Activated CD4-positive, alpha-beta T cell treated with anti-CD3 and anti-CD28 coated beads, Interleukin-2, amount 50 U/mL, for 24 hours (primary cell): ENCODE measurements at places on chromosomes 7 and 10.

- DNase-seq: no peak
Measured at GRCh38 chr7:137657476-137658189, 189.1 kb downstream of the DGKI start.

DNA sequence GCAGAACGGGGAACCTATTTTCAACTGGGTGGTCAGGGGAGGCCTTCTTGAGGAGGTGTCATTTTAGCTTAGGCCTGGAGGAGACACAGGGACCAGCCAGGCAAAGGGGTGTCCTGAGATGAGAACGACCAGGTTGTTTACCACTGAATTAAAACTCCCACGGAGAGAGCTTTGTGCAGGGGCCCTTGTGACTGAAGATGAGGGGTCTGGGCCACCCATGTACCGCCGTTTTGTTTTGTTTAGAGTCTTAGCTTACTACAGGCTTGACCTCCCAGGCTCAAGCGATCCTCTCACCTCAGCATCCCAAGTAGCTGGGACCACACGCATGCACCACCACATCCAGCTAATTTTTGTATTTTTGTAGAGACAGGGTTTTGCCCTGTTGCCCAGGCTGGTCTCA, 80.4 kb downstream of the FAM171A1 start:
- no peak for DNase-seq

DNA sequence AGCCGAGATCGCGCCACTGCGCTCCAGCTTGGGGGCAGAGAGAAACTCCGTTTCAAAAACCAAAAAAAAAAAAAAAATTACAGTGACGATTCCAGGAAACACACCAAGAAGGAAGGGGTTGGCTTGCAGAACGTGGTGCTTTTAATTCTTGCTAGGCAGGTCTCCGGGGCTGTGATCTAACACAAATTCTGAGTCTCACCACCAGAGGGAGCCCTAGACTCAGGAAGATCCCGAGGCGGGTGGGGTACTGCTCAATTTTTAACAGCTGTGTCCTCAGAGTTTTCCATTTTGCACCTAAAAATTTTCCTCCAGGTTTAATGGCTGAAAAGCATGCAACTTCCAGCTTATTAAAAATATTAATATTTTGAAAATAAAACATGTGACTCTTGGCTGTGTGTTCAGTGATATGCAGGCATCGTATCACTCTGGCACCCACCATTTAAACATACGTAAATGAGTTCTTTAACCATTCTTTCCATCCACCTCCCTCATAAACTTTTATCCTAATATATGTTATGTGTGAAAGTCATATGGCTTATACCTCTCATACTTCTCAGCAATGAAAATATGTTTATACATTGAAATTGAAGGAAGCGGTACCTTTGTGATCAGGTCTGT, 26.5 kb upstream of the NUB1 start:
- DNase-seq: peak; percentile 41

- DNase-seq: no peak
Measured at GRCh38 chr10:78800535-78801320, 268.0 kb upstream of the ZMIZ1 start.
